Stomach (tissue), 19 donors: ENCODE measurements at places on chromosomes 12 and 14. TPM values are rescaled to one million over a fixed set of nuclear protein-coding genes. Genes with fewer than 3 reads are reported as not detected.

Gene DNAJC22
- polyA plus RNA-seq: 1.5 TPM

Gene SPTB
- polyA plus RNA-seq: 0.19 TPM

Gene CPNE6
- not detected for polyA plus RNA-seq

Gene SYCP3
- 0.28 TPM for polyA plus RNA-seq

Gene NINJ2
- polyA plus RNA-seq: 5.2 TPM

Gene BRMS1L
- polyA plus RNA-seq: 7.8 TPM

Gene PLBD1
- 7.2 TPM for polyA plus RNA-seq

Gene B4GALNT3
- polyA plus RNA-seq: 20.8 TPM

GRCh38 chr12:116166306-116166705, 111.2 kb downstream of the MED13L start:
- DNase-seq: no peak

DNA sequence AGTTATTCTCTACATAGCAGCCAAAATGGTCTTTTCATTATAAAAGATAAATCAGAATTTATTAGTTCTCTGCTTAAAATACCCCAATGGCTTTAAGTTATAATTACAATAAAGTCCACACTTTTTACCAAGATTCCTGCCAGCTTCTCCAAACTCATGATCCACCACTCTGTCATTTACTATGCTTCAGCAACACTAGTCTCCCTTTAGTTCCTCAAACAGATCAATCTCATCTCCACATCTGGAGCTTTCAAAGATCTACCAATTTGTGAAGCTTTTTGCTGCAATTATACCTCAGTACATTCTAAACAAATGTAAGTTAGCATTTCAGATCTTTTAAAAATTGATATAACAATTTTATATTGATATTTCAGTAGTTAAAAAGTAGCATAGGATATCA, 24.9 kb downstream of the CATSPERB start:
- DNase-seq: no peak

GRCh38 chr14:25826105-25826504, 771.7 kb downstream of the NOVA1 start:
- DNase-seq: no peak
